Activated CD4-positive, alpha-beta T cell treated with anti-CD3 and anti-CD28 coated beads, Interleukin-2, amount 50 U/mL, for 1 hour (primary cell): ENCODE measurements at places on chromosomes 1 and 21.

GRCh38 chr1:101236516-101237228 is at the start of gene S1PR1:
Gene S1PR1, plus strand, starts transcription at chr1:101237019. Its CDS starts 1,966 bp downstream, at chr1:101238985.
- peak; percentile 71 for DNase-seq

- DNase-seq: no peak
Measured at GRCh38 chr1:33348676-33349080, 27.8 kb upstream of the A3GALT2 start.

DNA sequence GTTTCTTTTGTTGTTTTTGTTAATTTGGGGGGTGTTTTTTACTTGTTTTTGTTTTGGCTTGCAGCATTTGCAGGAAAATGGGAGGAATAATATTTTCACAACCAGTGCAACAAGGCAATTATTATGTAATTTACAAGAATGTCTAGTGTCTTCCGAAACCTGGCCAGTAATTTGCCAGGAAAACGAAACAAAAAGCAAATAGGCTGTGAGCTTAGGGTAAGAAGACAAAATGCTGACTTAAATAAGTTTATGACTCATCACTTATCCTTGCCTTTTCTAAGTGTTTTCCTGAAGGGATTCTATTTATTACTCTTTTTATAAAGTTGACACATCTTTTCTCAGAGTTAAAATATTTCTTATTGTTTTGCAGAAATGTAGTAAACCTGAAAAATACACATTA is 49.8 kb downstream of the KCNT2 start:
- DNase-seq: no peak

DNA sequence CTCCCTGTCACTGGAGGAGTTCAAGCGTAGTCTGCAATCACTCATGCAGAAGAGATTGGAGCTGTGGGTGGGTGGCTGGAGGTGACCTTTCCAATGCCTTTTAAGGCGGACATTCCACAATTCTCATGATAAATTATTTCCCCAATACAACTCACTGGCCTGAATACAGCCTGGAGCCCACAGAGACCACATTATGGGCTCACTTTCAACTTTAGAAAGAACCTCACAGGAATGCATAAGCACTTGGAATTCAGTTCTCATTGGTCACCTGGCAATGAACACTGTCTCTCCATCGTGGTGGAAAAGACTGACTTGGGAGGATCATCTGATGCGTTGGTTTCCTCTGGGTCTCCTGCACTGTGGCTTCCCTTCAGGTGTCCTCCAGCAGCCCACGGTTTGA is 151.8 kb upstream of the KCND3 start:
- no peak for DNase-seq

DNA sequence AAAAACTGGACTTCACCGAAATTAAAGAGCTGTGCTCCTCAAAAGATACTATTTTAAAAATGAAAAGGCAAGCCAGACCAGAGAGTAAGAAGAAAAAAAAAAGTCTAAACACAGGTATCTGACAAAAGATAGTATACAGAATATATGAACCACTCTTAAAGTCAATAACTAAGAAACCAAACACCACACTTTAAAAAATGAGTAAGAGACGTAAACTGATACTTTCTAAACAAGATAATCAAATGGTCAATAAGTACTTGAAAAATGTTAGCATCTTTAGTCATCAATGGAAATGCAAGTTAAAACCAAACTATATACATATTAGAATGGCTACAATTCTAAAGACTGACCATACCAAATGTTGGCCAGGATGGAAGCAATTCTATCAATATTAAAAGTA is 77.6 kb downstream of the EVI5 start:
- no peak for DNase-seq

DNA sequence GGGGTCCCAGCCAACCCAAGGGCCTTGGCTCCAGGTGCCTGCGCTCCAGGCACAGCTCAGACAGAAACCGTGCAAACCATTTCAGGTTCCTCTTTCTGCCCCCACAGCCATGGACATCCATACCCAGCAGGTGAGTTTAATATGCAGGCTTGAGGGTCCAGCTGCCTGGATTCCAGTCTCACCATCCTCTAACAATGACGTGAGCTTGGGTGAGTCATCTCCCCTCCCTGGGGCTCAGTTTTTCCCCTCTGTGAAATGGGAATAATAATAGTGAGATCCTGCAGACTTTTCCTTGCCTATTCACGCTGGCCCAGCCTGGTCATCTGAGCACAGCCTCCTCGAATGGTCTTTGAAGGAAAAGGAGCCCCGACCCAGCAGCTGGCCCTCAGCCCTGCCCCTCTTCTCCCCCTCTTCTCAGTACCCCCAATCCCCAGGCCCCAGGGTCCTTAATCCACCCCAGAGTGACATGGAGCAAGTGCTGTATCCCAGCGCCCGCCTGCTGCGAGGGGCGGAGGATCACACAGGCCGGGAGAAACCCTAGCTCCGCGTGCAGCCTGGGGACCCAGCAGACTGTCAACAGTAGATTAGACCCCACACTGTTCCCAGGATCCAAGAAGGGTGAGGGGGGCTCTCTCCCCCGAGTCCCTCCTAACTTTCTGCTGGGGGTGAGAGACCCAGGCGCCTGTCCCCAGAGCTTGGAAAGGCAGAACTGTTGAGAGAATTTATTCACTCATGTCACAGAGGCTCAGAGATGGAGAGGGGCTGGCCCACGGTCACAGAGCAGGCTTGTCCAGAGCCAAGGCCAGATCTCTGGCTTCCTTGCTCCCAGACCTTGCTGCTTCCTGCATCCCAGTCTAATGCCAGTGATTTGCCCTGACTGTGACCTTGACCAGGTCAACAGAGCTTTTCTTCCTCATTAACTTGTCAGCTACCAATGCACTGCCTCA is 49.2 kb downstream of the TAS1R2 start:
- DNase-seq: no peak

DNA sequence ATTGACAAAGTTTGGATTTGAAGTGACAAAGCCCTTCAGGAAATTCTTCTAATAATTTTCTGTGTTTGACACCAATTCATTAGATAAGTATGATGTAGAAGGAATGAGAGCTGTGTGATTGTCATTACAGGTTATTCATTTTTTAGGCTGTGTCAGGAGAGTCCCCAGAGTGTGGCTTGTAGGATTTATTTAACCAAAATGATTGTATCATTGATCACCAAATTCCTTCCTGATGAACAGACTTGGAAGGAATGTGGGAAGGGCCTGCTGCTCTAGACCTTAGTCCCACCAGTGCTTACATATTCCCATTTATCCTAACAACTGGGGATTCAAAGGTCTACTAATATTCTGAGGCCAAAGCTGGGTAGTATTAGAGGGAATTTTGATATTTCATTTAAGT is 383.3 kb upstream of the KAZN start:
- no peak for DNase-seq

DNA sequence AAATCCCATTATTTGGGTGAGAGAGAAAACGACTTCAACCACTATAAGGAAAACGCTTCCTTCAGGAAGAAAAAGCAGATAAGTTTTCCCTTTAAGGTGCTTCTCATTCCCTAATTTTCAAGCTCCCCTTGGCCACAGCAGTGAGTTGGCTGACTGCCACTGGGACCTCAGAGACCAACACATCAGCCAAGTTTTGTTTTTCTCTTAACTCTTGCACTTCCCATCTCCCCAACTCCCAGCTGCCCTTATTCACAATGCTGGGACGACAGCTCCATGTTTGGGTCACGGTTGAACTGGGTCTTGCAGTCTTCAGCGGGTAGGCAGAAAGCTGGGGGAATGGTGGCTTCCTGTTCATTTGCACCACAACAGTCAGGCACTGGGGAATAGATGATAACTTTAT is 18.9 kb downstream of the SGIP1 start:
- no peak for DNase-seq

GRCh38 chr1:19529664-19530063 is 44.3 kb upstream of the CAPZB start:
- no peak for DNase-seq

- no peak for DNase-seq
Measured at GRCh38 chr1:208134491-208134890, 109.7 kb downstream of the PLXNA2 start.

DNA sequence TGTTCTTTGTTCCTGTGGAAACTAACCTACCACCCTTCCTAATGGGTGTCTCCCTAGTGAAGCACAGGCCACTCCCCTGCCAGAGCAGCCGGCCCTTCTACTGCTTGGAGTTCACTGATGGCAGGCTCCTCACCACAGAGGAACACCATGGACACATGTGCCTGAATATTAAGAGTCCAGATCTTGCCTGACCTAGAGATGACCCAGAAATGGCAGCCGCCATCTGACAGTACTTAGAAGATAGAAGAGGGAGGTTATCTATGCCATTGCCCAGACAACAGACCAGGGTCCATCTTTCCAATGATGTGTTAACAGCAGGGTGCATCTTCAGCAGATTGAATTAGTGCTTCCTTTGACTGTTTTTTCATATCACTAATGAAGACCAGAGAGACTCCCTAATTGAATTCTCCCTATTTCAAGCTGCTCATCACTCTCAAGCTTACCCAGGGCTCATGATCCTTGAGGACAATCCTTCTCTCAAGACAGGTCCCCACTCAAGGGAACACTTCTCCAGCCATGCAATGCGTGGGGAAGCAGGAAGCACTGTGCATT is 59.8 kb downstream of the PLEKHA6 start:
- no peak for DNase-seq

DNA sequence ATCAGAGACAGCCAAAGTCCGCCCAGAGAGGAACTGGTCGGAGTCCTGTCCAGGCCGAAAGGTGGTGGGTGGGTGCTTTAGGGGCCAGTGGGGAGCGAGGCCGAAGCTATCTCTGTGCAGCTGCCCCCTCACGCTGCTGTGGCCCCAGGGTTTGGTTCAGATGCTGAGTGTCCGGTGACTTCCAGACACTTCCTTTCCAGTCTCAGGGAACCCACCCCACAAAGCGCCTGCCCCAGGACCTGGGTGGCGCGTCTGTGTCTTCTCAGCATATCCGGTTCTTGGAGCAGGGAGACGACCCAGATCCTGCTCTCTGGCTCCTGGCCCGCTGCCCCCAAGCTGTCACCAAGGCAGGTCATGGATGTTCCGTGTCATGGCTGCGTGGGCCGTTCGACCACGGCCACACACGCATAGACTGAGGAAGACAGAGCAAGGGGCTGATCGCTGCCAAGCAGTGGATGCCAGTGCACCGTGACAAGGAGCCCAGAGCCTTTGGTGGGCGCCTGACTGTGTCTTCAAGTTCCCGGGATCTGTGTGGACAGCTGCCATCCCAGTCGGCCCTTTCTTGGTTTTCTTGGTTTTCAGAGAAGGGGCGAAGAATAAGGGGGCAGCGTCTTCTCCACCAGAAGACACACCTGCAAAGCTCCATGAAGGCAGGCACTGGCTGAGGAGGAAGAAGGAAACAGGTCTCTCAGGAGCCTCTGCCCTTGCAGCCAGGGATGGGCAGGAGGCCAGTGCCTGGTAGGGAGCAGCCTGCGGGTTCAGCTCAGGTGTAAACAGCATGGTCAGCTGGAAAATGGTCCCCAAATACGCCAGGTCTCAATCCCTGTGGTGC is 22.9 kb upstream of the COL18A1 start:
- DNase-seq: no peak

- no peak for DNase-seq
Measured at GRCh38 chr21:41294548-41295231, 21.9 kb upstream of the FAM3B start.

GRCh38 chr1:183694755-183695154 is 41.6 kb upstream of the APOBEC4 start:
- no peak for DNase-seq

DNA sequence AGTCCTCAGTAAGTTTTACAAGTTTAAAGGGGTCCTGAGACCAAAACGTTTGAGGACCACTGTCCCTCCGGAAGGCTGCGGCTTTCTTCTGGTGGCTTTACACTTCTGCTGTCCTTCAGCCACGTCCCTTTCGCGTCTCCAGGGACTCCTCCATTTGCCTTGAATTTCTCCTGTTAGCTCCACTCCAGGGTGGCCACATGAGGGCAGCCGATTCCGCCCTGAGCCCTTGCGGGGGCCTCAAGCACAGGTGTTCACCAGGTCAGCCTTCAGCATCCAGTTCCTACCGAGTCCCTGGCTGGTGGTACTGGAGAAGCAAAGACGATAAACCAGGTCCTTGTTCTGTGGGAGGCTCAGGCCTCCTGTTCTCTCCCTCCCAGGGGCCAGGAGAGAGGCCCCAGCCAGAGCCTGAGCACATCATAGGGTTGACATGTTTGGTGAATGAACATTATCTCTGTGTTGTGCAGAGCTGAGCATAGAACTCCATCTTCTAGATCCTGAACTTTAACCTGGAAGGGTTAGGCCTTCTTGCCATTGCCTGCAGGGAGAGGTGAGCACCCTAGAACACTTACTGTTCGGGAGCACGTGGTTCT is 27.4 kb upstream of the COQ8A start:
- DNase-seq: peak; percentile 30

- no peak for DNase-seq
Measured at GRCh38 chr1:25447547-25447946, 16.9 kb downstream of the MACO1 start.

DNA sequence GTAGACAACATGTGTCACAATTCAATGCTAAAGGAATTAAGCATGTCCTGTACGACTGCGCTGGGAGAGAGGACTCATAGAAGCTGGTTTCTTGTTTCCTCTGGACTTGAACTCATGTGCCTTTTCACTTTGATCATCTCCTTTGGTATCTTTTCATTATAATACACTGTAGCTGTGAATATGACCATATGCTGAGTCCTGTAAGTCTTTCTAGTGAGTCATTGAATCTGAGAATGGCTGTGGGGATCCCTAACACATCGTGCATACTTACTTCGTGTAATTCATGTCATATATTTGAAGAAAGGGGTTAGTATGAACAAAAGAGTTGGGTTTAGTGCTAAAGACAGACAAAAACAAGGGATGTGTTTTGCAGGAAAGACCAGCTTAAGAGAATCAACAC is 148.1 kb upstream of the RUNX1 start:
- no peak for DNase-seq

DNA sequence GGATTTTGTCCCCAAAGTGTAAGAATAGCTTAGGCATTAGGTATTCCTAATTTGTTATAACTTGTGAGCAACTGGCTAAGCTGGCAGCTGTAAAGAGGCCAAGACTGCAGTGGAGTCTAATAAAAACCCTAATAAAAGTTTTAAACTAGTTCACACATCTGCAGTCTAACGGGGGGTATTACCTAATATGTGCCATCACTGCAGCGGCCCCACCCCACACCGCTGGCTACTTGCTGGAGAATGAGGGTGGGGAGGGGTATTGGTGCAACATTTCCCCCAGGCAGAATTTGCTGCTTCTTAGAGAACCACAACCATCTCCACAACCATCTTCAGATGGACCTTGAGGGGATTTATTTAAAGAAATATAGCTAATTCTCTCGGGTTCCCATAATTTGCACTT is 135.0 kb downstream of the ZC3H11B start:
- no peak for DNase-seq

DNA sequence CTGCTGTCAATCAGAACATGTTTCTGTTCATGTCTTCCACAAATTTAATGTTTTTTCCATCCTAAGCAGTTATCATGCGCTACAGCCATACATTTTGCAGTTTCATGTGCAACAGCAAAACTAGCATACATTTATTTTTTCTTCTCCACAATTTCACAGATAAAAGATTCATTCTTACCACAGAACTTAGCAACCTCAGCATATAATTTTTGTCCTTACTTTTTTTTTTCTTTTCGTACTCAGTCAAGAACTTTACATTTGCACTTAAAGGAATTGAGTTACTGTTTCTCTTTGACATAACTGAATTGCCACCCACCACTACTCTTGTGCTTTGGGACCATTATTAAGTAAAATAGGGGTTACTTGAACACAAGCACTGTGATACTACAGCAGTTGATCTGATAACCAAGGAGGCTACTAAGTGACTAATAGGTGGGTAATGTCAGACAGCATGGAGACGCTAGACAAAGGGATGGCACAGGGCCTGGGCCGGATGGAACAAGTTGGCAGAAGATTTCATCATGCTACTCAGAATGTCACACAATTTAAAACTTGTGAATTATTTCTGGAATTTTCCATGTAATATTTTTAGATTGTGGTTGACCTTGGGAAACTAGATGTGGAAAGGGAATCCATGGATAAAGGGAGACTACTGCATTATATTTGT is 50.2 kb upstream of the LHX8 start:
- DNase-seq: no peak

- no peak for DNase-seq
Measured at GRCh38 chr21:33070998-33071769, 1.2 kb downstream of the OLIG1 start.
